ENCODE measurements at places on chromosomes 7 and 10.

- DNase-seq: peak; percentile 90
Observed at GRCh38 chr7:77759294-77759889, 38.8 kb downstream of the TMEM60 start.

DNA sequence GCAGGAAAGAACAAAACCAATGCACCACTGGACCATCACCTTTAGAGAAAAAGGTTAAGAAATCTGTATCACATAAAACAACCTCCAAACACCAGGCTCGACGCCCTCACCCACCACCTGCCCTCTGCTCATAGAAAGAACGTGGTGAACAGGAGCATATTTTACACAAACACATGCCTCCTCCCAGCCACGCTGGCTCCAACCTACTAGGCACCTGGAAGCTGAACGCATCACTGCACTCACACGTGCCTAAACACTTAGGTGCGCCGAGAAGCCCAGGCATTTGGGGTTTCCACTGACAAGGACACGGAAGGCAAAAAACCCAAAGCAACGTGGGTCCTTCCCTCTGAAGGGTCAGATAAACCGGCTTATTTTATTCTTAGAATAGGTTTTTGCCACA lies 56.0 kb downstream of the PTPRN2 start:
- no peak for DNase-seq

GRCh38 chr10:104928734-104929133 lies 287.6 kb downstream of the SORCS3 start:
- DNase-seq: no peak

GRCh38 chr7:41916450-41916927 lies 213.6 kb upstream of the INHBA start:
- peak; percentile 56 for DNase-seq

DNA sequence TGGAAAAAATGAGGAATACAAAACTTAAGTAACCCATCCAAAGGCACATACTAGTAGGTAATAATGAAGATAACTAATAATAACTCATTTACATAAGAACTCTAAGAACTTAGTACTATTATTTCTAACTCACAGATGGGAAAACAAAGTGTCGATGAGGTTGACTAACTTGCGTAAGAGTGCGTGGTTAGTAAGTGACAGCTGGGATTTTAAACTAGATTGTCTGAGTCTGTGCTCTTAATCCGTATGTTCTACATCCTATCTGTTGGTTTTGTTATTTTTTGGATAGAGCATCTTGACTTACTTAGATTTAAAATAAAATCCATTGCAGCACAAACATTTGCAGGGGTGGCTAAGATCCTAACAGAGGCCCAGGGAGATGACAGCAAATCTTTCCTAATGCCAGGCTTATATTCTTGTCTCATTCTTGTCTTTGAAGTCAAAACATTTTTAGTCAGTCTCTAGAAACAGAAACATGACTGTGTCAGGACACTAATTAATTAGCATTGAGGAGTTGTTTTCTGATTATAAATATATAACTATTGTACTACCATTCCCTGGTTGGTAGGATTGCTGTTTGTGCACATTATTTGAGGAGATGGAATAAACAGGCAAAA lies 11.7 kb downstream of the RPA3 start:
- no peak for DNase-seq

GRCh38 chr7:129298268-129298893 lies 73.6 kb downstream of the AHCYL2 start:
- DNase-seq: peak; percentile 75

DNA sequence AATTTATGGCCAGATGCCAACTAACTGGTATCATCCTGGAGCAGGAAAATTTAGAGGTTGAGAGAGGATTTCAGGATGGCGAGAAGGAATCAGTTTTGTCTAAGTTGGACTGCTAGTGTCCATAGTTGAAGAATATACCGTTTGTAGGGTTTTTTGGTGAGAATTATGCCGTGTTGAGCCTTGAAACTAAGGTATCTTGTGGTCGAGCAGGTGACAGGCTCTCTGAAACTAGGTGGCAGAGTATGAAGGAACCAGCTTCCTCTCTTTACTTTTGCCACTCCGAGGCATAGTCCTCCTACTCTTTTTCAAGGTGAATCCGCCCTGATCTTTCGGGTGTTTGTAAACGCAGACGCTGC lies 9.7 kb downstream of the MDFIC start:
- DNase-seq: no peak

GRCh38 chr7:155763691-155764437 lies 48.4 kb downstream of the SHH start:
- DNase-seq: peak; percentile 95

- DNase-seq: no peak
Observed at GRCh38 chr10:128029731-128030369, 96.4 kb downstream of the MKI67 start.

- no peak for DNase-seq
Observed at GRCh38 chr7:8536431-8536830, 103.0 kb downstream of the NXPH1 start.

- DNase-seq: no peak
Observed at GRCh38 chr7:74606909-74607510, 50.5 kb upstream of the GTF2I start.

GRCh38 chr10:48450233-48450740 lies 143.8 kb downstream of the MAPK8 start:
- no peak for DNase-seq

DNA sequence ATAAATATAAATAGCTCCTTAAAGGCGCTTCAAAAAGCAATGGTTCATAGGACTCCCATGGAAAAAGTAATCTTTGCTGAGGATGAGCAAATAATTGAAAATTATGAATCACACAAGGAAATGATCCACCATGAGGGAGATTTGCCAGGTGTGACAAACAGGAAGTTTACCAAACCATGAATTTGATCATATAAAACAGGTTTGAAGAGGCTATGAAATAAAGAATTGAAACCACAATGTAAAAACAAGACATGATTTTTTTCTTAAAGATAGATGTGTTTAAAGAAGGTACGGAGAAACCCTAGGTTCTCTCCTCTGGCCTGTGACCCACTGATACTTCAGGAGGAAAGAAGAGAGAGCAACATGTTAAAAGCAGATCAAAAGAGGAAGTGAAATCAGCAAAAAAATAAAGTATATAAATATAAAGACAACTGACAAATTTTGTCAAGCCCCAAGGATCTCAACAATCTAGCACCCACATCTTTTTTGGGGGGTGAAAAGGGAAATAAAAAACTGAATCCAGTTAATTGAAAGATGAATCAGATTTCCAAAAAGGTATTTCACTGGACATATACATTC lies 111.3 kb upstream of the ASAH2 start:
- no peak for DNase-seq

DNA sequence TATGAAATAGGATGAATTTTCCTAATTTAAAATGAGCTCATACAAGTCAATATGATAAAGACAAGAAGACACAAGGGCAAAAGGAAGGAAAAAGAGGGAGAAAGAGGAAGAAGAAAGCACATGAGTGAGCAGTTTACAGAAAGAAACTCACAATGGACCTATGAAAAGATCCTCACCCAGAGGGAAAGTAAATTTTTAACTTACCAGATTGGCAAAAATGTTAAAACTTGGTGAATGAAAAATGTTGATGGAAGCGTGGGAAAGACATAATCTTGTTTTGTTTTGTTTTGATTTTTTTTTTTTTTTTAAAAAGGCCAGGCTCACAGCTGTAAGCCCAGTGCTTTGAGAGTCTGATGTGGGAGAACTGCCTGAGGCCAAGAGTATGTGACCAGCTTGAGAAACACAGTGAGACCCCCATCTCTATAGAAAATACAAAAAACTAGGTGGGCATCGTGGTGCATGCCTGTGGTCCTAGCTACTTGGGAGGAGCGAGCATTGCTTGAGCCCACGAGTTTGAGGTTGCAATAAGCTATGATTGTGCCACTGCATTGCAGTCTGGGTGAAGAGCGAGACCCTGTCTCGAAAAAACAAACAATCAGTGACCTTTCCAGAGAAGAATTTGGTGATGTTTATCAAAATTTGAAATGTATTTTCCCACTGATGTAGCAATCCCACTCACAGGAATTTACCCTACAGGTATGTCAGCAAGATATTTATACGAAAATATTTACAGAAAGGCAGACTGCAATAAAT lies 152.9 kb upstream of the ASAH2 start:
- DNase-seq: no peak

DNA sequence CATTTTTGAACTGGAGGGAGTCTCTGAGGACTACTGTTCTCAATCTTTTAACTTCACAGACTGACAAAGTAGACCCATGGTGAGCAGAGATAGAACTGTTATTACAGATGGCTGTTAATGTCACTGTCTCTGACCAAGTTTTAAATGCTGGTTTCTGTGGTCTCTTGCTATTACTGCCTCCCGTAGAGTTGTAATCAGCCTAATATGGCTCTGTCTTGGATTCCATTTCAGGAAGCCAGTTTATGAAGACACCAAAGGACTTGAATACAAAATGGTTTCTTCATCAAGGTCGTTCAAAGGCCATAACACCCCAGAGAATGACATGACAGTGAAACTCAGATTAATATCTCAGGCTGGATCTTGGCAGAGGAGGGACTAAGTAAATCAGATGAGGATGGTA lies 3.9 kb downstream of the SFRP4 start:
- DNase-seq: no peak

DNA sequence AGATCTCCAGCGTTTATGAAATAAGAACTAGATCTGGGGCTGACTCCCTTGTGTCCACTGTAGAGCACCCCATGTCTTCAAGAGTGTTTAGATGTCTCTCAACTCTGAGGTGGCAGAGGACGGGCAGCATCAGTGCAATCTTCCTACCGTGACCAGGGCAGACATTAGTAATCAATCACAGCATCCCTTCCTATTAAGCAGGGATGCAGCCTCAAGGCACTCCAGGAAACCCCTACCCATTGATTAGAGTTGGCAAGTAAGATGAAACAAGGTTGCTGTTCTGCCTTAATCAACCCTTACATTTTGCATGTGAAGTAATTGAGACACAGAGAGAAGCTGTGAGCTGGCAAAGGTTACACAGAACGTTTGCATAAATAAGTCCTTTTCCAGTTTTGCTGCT lies 283.7 kb upstream of the ZMIZ1 start:
- no peak for DNase-seq

GRCh38 chr10:104337985-104338735 lies at the start of gene ITPRIP:
ITPRIP (minus strand) TSS chr10:104338465; CDS start chr10:104316051, 22,414 bp downstream.
- peak; percentile 88 for DNase-seq

- no peak for DNase-seq
Observed at GRCh38 chr7:130351791-130352090, 7.1 kb downstream of the CPA5 start.

- DNase-seq: no peak
Observed at GRCh38 chr7:80678707-80679106, 40.3 kb downstream of the CD36 start.

GRCh38 chr7:11591943-11592342 lies 240.1 kb downstream of the THSD7A start:
- DNase-seq: peak; percentile 73

DNA sequence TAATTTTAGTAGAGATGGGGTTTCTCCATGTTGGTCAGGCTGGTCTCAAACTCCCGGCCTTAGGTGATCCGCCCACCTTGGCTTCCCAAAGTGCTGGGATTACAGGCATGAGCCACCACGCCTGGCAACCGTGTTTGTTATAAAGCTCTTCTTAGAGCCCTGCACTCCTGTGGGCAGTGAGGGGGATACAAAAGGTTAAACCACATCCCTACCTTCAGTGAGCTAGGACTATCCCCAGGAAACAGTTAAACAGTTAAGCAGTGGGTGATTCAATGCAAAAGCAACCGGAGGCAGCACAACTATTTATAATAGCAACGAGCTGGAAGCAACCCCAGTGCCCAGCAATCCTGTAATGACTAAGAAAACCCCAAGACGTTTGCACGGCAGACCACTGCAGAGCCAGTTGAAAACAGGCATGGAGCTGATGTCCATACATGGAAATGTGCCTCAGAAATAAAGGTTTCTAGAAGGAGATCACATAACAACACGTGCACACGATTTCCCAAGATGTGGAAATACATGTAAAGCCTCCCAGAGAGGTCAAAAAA lies 107.2 kb upstream of the LYZL2 start:
- peak; percentile 90 for DNase-seq

- DNase-seq: peak; percentile 10
Observed at GRCh38 chr7:14836571-14837189, 65.9 kb downstream of the DGKB start.

DNA sequence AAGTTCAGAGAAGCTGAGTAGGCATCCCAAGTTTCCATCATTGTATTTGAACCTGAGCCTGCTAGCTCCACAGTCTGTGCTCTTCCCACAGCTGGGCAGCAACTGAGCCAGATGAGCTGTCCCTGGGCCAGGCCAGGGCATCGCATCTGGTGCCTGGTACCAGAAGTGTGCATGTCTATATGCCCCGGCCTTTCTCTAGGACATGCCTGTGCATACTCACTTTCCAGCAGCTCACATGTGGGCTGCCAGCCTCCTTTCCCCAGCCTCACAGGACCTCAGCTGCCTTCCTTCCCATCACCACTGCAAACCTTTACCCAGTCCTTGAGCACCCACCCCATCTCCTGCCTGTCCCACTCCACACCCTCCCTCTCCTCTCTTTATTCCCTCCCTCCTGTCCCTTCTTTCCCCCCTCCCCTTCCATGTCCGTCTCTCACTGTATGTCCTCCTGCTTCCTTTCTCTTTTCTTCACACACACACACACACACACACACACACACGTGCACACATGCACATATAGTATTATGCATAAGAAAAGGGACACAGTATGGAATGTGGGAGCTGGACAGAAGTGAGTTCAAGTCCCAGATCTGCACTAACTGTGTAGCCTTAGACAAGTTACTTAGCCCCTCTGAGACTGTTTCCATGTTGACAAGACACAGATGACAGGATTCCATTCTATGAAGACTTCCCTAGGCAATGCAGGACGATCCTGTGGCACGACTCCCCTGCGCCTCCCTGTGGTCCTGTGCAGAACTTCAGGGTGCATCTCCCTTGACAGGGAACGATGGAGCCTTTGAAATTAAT lies 10.9 kb downstream of the CDHR1 start:
- peak; percentile 66 for DNase-seq

- DNase-seq: no peak
Observed at GRCh38 chr7:121336579-121336978, 7.8 kb downstream of the WNT16 start.

DNA sequence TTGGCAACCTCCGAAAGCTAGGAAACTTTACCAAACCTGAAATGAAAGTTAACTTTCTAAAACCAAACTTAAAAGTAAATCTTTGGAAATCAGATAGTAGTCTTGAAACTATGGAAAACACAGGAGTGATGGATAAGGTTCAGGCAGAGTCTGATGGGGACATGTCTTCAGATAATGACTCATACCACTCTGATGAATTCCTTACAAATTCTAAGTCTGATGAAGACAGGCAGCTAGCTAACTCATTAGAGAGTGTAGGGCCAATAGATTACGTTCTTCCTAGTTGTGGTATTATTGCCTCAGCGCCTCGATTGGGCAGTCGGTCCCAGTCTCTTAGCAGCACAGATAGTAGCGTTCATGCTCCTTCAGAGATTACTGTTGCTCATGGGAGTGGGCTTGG lies 45.9 kb downstream of the MCMBP start:
- no peak for DNase-seq

DNA sequence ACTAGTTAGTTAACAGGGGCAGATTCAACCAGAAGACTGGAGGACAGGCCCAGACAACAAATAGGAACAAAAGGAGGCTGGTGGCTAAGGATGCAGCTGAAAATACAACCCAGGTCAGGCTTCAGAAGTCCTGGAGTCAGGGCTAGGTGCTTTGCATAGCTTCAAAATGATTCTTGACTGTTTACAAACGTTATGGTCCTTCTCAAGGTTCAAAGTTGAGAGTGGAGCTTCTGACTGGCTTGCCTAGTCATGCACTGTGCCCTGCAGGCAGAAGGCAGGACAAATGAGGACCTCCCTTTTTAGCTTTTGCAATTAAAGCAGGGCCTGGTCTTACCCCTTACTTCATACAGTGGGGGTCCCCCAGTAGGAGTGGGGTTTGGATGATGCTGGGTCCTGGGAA lies 4.4 kb upstream of the CDH23 start:
- DNase-seq: no peak
